ENCODE measurements at places on chromosomes 5 and 9.

- no peak for DNase-seq
Observed at GRCh38 chr5:143161885-143162540, 241.5 kb downstream of the NR3C1 start.

- DNase-seq: no peak
Observed at GRCh38 chr5:60024104-60024503, 130.6 kb upstream of the PDE4D start.

DNA sequence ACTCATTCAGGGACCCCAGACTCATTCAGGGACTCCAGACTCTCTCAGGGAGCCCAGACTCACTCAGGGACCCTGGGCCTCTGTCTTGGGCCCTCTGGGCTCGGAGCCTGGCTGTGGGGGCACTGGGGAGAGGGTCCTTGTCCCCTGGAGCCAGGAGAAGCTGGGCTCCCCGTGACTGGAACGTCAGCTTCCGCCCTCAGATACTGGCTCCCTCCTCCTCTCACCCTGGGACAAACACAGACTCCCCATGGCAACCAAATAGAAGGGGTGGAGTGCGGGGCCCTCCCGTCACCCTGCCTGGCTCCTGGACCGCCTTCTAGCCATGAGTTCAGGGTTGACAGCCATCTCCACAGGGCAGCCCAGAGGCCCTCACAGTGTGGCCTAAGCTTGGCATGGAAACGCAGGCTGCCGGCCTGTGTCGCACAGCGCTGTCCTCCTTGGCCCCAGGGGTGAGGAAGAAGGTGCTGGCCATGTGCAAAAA is 27.6 kb downstream of the ZDHHC11B start:
- no peak for DNase-seq

GRCh38 chr9:18238254-18238653 is 235.7 kb upstream of the ADAMTSL1 start:
- DNase-seq: no peak

DNA sequence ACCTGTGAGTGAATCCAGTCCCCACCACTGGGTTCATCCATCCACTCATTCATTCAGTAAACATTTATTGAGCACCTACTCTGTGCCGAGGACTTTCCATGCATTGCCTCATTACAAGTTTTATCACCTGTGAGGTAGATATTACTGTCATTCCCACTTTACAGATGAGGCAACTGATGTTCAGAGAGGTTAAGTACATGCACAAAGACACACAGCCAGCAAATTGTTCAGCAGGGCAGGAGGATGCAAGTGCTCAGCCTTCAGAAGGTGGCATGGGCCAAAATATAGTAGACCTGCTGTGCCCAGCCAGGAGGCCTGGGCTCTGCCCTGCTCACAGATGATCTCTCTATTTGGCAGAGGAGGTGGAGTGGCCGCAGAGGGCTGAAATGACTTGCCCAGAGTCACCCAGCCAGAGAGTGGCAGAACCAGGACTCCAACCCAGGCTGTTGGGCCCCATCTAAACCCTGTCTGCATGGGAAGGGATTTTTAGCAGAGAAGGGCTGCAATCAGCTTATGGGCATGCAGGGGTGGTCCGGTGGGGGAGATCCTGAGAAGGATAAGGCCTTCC is 7.6 kb upstream of the NEURL1B start:
- DNase-seq: no peak

DNA sequence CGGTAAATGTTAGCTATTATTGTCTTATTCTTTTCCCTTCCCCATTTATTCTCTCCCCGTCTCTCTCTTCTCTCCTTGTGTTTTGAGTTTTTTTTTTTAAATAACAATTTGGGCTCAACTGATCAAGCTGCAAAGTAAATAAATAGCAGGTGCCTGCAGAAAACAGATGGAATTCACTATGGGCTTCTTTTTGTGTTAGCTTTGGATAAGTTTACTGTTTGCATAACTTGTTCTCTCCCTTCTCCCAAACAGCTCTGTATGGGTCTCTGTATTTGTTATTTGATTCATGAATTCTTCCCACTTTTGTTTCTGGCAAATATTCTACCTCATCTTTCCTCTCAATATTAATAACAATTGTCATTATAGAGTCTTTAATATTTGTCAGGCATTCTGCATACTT is 111.8 kb upstream of the ASTN2 start:
- no peak for DNase-seq

DNA sequence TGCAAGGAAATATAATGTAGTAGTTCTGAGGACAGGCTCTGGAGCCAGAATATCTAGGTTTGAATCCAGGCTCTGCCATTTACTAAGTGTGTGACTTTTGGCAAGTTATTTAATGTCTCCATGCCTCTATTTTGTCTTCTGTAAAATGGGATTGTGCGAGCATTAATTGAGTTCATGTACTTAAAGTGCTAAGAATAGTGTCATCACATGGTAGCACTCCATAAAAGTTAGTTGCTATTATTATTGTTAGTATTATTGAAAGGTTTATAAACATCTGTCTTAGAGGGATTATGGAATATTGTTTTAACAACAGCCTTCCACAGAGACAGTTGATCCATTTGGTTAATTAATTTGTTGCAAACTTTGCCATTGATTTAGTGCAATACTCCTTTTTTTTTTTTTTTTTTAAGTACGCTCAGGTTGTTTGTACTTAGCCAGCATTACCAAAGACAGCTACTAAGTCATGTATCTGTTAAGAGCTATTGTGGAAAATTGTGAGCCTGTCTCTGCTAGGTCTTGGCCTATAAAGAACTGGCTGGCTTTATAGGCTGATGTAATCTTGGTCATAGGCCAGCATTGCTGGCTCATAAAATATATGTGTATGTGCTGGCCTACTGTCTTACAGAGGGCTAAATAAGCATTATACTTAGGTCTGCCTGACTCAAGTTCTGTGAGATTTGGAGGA is 174.7 kb downstream of the WDR70 start:
- DNase-seq: no peak

- DNase-seq: no peak
Observed at GRCh38 chr5:141208478-141208877, at the start of gene PCDHB12. PCDHB12 (plus strand) TSS chr5:141208719; CDS start chr5:141208908, 189 bp downstream.

DNA sequence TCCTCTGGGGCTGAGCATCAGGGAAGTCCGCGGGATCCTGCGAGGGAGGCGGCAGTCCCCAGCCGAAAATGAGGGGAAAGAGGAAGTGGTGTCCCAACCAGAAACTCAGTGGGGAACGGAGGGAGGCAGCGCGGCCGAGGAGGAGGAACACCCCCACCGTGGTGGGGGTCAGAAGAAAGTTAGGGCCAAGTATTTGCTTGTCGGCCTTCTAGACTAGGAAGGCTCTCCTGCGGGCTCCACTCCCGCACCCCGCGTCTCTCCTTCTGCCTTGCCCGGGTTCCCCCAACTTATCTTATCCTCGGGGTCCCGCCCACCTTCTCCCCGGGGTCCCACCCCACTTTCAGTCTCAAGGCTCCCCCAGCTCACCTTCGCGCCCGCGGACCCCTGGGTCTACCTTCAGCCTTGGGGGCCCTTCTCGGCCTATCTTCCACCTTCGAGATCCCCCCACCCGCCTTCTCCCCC is 557 bp upstream of the PHF2 start:
- peak; percentile 2 for DNase-seq

- no peak for DNase-seq
Observed at GRCh38 chr5:53678981-53679660, 118.7 kb downstream of the NDUFS4 start.

DNA sequence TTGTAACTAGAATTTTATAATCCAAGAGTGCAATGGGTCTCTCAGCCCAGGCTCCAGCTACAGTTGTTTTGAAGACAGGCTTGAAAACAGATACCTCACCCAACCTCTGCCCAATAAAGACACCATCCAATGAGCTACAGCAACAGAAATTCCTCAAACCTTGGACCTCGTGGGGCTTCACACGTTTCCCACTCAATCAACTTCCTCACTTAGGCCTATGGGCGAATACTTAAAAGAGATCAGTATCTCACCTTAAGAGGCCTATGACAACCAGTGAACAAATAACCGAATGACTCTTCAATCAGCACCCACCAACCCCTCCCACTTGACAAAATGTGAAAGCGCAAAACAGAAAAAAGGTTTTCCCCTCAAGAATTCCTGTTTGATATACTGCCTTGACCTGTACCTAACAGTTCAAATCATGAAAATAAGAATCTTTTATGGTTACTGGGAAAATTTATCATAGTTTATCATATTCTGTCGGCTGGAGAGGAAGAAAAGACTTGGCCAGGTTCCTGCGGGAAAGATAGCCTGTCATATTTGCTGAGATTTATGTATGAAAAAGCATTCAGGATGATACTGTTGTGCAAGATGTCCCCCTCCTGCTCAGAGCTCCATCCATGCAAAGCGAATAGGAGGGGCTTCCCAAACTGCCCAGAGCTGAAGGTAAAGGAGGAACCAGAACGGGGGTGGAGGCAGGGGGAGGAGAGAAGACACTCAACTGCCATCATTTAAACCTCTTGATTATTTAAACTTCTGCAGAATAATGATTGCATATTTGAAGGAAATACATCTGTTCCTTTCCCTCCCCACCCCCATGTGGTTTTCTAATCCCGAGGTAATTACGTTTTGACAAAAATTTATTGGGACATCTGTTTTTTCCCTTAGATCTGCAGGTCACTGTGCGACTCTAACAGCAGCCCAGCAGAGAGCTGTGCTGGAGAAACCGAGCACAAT is 256.3 kb downstream of the NFIB start:
- DNase-seq: no peak

DNA sequence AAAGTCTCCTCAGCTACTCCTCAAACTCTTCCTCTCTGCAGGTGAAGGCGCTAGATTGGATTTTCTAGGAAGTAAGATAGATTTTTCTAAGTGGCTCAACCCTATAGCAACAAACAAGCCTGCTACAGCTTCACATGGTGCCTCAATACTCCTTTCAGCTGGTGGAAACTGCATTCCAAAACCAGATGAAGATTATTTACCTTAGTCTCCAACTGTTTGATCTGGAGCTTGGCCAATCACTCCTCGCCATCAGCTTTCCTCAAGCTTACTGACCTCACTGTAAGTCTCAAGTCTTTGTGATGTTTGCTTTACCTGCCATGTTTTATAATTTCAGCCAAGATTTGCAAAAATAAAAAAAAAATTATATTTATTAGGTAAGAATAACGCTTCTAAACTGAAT is 622.4 kb downstream of the CHSY3 start:
- DNase-seq: no peak

- DNase-seq: no peak
Observed at GRCh38 chr5:134798468-134798867, 39.9 kb downstream of the DDX46 start.

DNA sequence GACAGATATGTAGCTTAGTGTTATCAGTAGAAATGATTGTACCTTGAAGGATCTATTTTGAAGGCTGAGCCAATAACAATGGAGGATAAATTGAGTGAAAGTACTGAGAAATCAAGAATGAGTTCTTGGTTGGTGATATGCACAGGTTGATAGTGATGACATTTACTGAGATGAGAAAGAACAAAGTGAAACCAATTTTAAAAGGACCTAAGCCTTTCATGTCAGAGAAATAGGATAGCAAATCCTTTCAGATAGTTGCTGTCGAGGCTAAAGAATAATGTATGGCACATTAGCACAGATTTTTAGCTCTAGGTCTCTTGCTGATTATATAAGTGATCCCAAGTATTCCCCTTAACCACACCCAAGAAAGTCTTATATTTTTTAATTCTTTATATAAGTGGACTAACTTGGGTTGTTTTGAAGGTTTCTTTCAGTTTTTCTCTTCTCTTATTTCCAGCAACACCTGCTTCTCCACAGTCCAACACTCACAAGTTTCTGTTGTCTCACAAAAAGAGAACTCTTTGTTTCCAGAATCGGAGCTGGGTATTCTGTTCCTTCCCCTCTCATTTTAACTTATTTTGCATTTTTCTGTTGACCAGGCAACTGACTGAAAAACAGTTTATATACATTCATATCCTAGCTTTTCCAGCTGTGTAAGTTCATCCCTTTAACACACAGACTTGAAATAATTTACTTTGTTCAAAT is 286.9 kb upstream of the ATP10B start:
- no peak for DNase-seq

DNA sequence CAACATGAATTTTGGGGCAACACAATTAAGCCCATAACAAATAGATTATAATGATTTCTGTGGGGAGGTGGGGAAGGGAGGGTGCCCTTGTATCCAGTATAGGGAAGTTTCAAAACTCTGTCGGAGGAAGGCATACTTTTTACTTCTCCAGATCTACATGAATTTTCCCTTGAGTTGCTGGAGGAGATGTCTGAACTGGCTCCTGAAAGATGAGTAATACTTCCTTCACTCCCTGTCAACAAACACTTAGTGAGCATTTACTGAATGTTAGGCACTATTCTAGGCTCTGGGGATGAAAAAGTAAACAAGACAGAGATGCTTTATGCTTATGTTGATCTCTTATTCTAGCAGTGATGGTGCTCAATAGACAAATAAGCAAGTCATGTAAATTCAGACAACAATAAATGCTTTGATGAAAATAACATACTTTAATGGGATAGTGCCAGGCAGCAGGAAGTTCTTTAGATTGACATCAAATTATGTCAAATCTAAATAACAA is 197.9 kb upstream of the ANKH start:
- DNase-seq: no peak

DNA sequence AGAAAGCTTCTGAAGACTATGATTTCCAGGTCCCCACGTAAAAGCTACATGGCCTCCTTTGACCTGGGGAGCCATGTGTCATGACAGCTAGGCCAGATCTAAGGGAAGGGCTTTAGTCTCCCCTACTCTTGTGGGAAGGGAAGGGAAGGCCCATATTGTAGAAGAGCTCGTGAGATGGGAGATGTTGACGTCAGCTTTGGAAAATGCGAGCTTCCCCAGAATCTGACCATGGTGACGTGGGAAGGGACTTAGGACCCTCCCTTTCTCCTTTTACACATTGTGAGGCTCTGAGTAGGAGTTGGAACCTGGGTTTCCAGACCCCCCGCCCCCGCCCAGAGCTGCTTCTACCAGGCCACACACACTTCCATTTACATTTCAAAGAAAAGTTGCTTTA is 165.5 kb downstream of the SYK start:
- no peak for DNase-seq

DNA sequence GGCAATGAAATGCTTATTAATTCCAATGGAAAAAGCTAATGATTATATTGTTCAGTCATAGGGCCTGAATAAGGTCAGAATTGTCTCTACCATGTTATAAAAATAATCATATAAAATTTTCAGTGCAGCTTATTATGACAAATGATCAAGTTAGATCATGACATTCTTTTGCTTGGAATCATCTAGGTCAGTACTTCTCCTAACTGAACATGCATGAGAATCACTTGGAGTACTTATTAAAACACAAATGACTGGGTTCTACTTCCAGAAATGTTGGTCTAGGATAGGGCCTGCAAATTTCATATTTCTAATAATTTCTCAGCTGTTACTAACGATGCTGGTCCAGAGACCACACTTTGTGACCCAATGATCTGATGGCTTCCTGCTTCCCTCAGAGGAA is 806.0 kb upstream of the ZNF608 start:
- DNase-seq: no peak

- no peak for DNase-seq
Observed at GRCh38 chr5:173888473-173889131, 453 bp downstream of the CPEB4 start.

All from DMS79 treated with DMSO at 0.1 percent for 48 hours (cell line).